Activated T-cell treated with anti-CD3 and anti-CD28 coated beads for 24 hours (primary cell): ENCODE measurements at places on chromosomes 16 and 17.

DNA sequence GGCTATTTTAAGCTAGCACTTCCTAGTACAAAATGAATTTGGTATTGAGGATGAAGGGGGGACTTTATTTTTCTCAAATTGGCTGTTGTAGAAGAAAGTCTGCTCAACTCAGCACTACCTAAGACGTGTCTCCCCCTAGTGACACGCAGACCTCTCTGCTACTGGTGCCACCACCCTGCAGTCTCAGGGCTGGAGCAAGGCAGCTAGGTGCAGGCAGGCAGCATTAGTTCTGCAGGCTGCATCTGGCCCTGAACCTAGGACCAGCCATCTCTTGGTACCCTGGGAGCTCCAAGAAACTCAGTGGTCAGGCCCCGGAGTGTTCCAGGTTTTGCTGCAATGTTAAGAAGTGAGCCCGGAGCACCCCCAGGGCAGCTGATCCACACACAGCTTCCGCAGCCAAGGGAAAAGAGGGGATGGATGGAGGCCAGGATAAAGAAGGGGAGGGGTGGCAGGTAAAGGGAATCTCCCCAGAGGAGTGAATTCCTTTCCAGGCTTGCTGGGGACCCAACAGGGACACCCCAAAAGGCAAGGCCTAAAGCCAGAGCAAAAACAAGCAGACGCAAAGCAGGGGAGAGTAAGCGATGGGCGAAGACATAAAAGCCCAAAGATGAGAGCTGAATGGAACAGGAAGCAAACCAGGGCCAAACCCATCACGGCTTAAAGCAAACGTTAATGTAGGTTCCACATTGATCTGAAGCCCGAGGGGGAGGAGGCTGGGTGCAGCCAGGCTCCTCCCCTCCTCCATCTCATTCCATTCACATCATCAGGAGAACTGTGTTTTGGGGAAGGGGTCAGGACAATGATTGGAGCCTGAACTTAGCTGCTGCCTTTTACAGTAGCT, 200.5 kb downstream of the ZFHX3 start:
- DNase-seq, result no peak

DNA sequence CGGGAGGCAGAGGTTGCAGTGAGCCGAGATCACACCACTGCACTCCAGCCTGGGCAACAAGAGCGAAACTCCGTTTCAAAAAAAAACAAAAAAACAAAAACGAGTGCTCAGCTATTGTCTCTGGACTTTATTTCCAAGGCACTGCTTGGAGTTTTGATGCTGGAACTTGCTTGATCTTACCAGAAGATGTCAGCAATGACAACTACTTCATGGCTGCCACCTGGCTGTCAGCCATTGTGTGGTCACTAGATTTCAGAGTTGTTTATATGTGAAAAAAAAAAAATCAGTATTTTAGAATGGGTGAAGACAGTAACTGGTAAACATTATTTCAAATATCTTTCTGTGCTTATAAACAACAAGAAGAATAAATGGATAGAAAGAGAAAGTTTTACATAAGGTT, 26.3 kb upstream of the OR4D1 start:
- no peak for DNase-seq

DNA sequence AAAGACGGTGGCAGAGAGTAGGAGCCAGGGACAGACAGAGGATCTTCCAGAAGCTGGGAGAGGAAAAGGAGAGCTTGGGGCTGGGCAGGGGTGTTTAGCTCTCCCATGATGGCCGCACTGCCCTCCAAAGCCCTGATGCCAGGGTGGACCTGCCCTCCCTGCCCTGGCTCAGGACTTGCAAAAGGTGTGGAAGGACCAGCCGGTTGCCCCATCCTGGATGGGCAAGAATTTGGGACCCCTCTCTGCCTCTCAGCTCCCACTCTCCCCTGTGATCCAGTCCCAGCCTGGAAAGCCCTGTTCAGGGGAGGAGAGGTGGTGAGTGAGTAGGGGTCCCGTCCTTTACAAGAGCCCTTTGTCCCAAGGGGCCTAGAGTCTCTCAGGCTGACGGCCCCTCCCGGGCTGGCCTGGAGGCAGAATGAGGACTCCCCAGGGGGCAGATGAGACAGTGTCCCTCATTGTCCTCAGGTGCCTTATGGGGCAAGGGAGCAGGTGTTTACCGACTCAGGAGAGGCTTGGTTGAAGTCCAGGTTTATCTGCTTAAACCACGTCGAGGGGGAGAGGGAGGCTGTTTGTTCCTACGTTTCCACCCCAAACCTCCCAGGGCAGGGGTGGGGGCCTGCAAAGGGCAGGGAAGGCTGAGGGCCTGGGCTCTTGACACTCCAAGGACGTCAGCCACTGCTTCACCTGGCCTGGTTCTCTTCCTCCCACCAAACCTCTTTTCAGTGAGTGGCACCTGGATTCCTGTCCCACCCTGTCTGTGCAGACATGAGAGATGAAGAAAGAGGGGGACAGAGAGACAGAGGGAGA, 19.3 kb upstream of the ITGA3 start:
- DNase-seq, result no peak

DNA sequence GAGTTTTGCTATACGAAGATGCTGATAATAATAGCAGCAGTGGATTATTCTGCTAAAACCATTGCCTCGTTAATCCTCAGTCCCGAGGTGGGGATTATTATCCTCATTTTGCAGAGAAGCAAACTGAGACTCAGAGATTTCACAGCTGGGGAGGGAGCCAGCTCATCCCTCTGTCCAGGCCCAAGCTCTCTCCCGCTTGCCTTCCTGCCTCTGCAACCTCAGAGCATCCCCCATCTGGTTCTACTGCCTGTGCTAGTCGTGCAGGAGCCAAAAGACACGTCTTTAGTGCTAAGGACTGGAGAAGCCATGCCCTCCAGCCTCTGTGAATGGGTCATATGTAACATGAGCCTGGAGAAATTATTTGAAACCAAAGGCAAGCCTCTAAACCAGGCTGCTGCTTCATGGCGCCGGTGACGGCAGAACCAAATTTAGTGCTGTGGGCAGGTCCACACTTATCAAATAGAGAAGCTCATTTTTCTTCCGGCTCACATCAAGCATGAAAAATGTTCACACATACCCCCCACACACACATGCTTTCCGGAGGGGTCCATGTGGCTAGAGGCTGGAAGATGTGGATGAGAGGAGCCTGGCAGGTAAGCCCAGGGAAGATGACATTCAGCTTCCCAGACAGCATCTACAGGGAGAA, 13.5 kb downstream of the MAPT start:
- no peak for DNase-seq

- no peak for DNase-seq
Observed at GRCh38 chr16:70455910-70456309, 1.5 kb downstream of the FCSK start.

- DNase-seq, result no peak
Observed at GRCh38 chr17:33811984-33812577, 443.0 kb upstream of the CCL2 start.

DNA sequence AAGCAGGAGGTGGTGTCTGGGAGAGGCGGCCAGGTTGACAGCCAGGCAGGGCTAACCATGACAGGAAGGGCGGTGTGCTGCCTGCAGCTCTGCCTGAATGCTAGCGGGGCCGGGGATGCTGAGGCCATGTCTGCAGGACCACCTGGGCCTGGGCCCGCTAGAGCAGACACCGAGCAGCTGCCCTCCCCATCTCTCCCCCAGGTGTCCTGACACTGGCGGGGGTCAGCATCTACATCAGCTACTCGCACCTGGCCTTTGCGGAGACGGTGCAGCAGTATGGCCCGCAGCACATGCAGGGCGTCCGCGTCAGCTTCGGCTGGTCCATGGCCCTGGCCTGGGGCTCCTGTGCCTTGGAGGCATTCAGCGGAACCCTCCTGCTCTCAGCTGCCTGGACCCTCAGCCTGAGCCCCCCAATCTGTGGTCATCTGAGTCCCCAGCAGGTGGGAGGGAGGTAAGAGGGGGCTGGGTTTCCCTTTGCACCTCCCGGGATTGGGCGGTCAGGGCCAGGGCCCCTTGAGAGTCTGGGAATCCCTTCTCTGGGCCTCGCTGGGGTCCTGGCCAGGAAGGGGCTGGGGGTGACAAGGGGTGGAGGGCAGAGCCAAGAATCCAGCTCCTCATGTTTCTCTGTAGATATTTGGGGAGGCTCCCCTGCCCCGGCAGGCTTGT, 7.5 kb downstream of the TMEM235 start:
- DNase-seq, result no peak

DNA sequence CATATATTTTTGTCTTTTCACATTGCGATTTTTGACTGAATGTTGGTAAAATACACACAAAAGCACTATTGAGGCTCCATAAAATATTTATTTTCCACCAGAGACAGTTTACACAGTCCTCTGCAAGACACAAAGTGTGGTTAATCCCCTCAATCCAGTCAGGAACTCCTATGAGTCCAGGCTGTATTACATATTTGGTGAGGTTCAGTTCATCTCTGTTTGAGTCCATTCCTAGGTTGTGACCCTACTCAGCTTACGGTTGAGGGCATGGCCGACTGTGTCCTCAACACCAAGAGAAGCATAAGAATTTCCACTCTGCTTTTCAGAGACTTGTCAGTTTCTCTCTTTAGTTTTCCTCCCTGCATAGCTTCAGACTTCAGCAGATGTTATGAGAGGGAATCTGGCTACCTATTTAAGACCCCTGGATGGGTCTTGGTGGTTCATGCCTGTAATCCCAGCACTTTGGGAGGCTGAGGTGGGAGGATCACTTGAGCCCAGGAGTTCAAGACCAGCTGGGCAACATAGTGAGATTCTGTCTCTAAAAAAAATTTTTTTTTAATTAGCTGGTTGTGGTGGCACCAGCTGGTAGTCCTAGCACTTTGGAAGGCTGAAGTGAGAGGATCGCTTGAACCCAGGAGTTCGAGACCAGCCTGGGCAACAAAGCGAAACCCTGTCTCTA, 25.1 kb downstream of the ARL4D start:
- no peak for DNase-seq

GRCh38 chr17:62778990-62779681, 29.0 kb downstream of the MARCHF10 start:
- no peak for DNase-seq

GRCh38 chr17:37233036-37233435, 142.7 kb upstream of the C17orf78 start:
- no peak for DNase-seq

- no peak for DNase-seq
Observed at GRCh38 chr17:21039839-21040575, 2.8 kb downstream of the USP22 start.

DNA sequence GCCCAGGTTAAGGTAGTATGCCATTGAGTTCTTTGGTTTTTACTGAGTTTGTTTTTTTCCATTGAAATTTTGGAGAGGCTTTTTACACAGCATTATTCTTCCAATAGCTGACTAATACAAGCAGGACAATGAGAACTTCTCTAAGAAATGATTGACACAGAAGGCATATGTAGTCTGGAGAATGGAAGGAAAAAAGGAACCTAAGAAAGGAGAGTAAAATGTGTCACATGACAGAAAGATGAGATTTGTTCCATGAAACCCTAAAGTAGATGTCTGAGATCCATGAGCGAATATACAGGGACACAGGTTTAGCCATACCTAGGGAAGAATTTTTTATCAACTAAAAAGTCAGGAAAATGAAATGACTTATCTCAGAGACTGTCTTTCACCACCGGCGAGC, 80.7 kb downstream of the AKAP1 start:
- no peak for DNase-seq

- no peak for DNase-seq
Observed at GRCh38 chr16:71288570-71288889, 672 bp downstream of the CMTR2 start.

GRCh38 chr16:727291-727977, 528 bp downstream of the HAGHL start:
- DNase-seq, result no peak

DNA sequence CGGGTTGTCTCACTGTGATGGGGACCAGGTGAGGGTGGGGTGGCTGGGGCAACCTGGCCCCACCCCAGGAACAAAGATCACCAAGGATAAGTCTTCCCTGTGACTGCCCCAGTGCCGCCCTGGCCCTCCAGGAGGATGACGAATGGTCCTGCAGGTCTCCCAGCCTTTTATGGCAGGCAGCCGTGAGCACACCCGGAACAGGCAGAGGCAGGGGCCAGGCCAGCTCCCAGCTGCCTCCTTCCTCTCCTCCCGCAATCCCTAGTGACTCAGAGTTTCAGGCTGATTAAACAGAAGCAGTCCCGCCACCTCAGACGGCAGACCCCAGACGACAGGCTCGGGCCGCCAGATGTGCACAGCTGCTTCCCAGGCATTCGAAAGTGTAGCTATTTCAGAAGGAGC, 13.3 kb downstream of the JUP start:
- no peak for DNase-seq

DNA sequence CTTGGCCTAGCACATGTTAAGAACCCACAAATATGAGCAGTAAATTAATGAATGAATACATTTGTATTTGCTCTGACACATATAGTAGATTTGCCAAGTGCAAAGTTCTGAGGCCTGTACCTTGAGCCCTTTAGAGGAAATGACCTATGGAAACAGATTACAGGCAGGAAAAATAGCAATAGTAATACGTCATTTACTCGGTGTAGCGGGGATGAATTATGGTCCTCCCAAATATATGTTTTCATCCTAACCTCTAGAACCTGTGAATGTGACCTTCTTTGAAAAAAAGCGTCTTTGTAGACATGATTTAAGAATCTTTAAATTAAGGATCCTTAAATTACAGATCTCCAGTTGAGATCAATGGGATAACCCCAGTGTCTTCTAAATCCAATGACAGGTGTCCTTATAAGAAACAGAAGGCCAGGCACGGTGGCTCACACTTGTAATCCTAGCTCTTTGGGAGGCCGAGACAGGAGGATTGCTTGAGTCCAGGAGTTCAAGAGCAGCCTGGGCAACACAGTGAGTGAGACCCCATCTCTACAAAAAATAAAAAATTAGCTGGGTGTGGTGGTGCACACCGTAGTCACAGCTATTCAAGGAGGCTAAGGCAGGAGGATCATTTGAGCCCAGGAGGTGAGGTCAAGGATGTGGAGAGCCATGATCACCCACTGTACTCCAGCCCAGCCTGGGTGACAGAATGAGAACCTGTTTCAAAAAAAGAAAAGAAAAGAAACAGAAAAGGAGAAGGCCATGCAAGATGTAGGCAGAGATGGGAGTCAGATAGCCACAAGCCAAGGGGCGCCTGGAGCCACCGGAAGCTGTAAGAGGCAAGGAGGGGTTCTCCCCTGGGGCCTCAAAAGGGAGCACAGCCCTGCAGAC, 5.1 kb upstream of the ITPRIPL2 start:
- no peak for DNase-seq

GRCh38 chr16:35794896-35795295, 2335.5 kb downstream of the TP53TG3F start:
- no peak for DNase-seq

DNA sequence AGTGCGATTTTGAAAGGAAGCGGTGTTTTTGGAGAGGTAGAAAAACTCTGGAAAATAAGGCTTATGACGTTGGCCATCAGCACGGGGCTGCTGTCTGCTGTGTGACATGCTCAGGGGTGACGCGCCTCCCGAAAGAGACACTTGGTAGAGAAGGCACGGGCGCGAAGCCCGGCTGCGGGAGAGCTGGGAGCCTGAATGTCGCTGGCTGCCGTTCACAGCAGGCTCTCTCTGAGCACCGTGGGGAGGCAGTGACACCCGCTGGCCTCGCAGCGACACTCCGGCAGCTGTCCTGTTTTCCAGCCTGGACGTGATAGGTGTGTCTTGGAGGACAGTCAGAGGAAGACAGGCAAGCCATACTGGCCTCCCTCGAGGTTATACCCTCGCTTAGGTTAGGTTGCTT, 759.1 kb upstream of the RBFOX1 start:
- DNase-seq, result no peak

GRCh38 chr17:29581583-29582253, 7.7 kb downstream of the GIT1 start:
- DNase-seq, result no peak

- no peak for DNase-seq
Observed at GRCh38 chr16:77912617-77913016, 109.7 kb upstream of the CLEC3A start.
